H7 (cell line): ENCODE measurements at places on chromosomes 5 and 9.
A peak's percentile ranks its signal among the peaks of the same experiment; 100 is the strongest.

GRCh38 chr5:156584871-156585270 lies 257.9 kb downstream of the SGCD start:
- no peak for DNase-seq

DNA sequence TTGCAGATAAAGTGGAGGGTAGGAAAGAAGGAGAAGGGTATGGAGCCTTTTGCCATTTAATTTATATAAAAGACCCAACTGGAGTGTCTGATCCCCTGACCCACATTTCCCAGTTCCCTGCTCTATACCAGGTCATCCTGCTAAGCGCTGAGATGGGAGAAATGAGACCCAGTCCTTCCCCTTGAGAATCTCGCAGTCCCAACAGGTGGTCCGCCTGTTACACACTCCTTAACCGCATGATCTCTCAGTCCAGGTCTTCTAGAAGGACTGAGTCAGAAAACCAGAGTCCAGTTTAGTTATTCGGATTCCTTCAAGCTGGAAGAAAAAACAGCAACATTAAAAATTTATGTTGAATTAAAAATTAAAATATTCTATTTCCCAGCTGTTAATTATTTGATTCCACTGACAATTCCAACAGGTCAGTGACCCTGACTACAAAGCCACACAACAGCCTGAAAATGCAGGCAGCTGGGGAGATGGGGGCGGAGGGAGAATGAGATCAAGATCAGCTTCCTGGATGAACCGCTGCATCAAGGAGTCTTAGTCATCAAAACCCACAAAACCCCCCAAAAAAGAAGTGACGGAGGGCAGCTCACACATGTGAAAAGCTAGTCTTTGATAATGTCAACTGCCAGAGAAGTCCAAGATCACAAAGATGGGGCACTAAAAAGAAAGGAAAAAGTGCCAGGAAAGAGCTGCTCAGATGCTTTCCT lies 44.0 kb downstream of the GGTA1 start:
- DNase-seq, result no peak

DNA sequence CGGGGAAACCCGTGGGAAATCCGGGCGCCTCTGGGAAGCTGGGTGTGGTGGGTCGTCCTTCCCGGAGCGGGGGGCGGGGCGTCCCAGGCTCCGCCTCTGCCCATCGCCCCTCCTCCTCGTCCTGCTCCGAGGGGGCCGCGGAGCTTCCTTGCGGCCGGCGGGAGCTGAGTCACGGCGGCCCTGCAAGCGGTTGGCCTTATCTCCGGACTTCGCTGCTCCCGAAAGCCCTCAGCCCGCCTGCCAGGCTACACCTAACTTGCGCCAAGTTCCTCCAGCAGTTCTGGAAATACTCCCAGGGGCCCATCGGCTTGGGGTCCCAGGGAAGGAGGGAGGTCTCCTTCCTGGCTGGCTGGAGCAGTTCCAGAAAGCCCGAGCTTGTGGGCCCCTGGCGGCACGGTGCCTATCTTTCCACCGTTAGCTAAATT lies 54.1 kb upstream of the CDKN2AIPNL start:
- peak; percentile 98 for DNase-seq

DNA sequence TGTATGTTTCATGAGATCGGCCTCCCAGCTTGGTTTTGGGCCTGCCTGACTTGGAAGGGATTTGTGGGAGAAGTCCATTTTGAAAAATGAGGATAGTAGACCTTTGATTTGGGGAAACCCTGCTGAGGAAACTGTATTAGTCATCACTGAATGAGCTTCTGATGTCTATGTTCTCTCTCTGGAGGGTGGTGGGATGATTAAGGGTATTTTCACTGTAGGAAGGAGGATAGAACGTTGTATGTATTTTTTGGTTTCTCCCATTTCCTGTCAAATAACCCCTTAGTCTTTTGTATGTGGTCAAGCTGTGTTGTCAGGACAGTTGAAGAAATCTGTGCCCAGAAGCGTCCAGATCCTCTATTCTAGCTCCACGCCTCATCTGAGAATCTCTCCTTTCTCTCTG lies 151.9 kb downstream of the INSYN2B start:
- DNase-seq, result no peak

DNA sequence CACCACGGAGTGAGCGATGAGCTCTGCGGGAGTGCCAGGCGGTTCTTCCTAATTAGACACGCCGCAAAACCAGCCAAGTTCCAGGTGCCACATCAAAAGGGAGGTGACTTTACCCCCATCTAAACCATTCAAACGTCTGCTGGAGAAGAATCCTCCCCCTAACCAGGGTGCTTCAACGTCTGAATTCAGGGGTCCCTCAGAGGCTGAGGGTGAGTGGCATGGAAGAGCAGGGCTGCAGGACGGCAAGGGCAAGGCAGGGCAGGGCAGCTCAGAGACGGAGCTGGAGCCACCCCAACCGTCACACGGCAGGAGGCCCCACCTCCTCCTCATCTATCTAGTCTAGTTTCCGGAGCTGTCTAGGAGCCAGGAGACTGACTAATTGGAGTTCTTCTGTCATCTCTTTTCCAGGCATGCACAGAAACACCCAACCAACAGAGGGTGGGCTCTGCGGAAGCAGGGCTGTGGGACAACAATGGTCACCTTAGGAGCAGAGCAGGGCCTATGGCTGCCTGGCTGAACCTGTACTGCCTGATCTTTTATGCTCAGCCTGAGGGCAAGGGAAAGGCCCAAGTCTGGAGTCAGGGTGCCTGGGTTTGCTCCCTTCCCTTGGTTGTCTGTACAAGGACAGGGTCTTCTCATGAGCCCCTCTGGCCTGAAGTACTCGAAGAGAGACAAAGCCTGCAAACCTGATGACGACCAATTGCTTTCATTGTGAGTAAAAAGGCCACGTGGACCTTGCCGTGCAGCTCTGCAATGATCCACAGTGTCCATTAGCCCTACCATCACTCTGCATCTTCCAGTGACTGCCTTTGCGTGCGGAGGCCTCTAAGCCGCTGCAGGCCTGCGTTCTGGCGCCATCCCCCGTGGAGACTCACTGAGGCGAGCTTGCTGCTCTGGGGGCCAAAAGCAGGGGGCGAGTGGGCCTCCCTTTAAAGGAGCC lies 81.0 kb upstream of the SLC25A51 start:
- no peak for DNase-seq

DNA sequence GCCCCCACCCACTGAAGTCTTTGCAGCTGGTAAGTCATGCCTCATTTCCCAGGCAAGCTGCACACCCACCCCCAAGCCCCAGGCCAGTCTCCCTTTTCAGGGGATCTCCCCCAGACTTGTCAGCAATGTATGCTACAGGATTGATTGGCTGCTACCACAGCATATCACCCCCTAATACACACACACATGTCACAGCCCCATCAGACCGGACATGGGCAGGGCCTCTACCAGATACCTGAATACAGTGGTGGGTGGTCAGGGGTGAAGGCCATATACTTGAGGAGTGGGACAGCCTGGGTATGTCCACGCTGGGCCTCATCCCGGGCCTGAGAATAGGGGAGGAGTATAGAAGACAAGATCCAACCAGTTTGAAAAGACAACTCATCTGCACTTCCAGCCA lies 63.4 kb upstream of the ARAP3 start:
- DNase-seq, result peak; percentile 10

GRCh38 chr5:120528609-120529008 lies 64.5 kb downstream of the PRR16 start:
- no peak for DNase-seq

DNA sequence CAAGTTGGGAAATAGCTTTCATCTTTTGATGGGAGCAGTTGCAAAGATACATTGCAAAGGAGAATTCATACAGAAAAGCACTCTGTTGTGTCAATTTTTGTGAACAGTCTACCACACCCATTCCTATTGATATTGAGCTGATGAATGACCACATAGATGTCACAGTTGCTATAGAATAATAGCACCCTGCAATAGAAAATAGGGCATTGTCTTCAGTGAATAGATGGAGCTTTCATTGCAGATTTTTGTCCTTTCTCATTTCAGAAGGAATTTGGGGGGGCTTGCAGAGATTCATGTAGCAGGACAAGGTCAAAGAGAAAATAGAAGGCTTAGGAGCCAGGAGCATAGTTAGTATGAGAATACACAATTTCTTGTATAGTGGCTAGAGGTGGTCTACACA lies 237.9 kb downstream of the TMEM38B start:
- no peak for DNase-seq

DNA sequence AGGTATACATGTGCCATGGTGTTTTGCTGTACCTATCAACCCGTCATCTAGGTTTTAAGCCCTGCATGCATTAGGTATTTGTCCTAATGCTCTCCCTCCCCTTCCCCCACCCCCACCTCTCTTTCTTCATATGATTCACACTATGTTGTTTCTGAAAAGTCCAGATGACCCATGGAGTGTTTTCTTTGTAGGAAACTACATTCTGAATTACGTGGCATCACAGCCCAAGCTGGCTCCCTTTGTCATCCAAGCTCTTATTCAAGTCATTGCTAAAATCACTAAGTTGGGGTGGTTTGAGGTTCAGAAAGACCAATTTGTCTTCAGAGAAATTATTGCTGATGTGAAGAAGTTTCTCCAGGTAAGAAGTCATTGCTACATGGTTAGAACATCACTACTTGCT lies 30.4 kb downstream of the RANBP17 start:
- DNase-seq, result no peak

GRCh38 chr5:79193643-79194042 lies 42.3 kb upstream of the JMY start:
- DNase-seq, result no peak

DNA sequence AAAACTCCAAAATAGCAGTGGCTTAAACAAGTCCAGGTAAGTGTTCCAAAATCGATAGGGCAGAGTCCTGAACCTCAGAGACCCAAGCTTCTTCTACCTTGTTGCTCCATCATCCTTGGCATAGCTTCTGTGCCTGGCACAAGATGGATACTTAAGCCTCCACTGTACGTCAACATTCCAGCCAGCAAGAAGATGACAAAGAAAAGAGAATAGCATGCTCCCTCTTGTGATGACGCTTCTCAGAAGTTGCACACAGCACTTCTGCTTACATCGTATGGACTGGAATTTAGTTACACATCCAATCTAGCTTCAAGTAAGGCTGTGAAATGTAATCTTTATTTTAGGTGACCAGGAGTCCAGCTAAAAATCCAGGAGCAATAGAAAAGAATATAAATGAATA lies 227.4 kb downstream of the ESM1 start:
- no peak for DNase-seq

- DNase-seq, result no peak
These were observed 410.2 kb downstream of the PRR16 start for GRCh38 chr5:120874081-120874862.

DNA sequence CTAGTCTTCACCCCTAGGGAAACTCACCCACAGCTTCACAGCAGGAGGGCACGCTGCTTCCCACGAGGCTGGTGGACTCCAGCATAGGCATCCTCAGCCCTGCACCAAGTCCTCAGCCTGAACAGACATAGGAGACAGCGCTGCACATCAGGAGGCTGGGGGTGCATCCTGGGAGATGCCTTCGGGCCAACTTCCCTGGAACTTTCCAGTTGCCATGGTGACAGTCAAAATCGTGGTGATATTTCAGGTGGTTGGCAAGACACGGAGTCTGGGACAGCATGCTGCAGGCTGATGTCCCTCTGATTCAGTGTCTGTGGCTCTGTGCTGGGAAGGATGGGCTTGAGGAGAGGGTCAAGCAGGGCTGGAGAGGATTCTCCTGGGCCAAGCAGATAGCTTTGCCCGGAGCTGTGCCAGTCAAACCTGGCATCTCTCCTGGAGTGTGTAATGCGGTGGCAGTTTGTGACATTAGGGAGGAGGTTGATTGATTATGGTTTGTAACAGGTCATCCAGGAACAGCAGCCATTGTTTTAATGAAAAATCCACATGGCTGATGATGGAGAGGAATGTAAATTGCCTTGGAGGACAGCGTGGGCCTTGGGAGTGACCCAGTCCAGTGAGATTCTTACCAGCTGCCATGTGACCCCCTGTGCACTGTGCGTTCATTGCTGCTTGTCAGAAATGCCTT lies 35.6 kb upstream of the SEMA4D start:
- no peak for DNase-seq

GRCh38 chr5:40389591-40389990 lies 290.1 kb upstream of the PTGER4 start:
- DNase-seq, result no peak

- no peak for DNase-seq
These were observed 812 bp downstream of the SREK1 start for GRCh38 chr5:66144834-66145390.

DNA sequence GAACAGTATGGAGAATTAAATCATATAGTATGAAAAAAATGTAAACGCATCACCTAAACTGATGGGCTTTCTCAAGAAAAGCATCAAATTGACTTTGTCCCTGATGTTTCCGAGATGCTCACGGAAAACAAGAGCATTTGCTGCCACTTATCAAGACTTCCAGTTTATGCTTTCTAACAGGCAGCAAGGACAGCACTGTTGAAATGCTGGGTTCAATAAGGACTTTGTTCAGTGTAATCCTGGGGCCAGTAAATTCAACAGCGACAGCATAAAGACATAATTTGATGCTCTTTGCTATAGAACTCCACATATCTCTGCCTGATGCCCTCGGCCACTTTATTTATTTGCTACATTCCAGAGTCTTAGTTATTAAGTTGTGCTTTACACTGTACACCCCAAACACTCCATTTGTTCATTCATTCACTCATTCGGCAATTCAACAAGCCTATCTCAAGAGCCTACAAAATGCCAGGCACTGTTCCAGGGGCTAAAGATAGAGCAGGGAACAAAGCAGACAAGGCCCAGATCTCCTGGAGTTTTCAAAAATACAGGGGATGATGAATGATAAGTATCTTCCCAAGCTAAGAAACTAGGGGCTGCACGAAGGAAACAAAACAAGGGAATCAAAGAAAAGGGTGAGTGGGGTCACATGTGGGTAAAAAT lies 294.6 kb downstream of the ZNF608 start:
- DNase-seq, result no peak

- DNase-seq, result peak; percentile 70
These were observed 98.4 kb upstream of the CPLX2 start for GRCh38 chr5:175772747-175773533.

GRCh38 chr9:3858961-3859360 lies 333.2 kb upstream of the RFX3 start:
- DNase-seq, result no peak

GRCh38 chr9:19216466-19216865 lies 14.0 kb upstream of the DENND4C start:
- no peak for DNase-seq

DNA sequence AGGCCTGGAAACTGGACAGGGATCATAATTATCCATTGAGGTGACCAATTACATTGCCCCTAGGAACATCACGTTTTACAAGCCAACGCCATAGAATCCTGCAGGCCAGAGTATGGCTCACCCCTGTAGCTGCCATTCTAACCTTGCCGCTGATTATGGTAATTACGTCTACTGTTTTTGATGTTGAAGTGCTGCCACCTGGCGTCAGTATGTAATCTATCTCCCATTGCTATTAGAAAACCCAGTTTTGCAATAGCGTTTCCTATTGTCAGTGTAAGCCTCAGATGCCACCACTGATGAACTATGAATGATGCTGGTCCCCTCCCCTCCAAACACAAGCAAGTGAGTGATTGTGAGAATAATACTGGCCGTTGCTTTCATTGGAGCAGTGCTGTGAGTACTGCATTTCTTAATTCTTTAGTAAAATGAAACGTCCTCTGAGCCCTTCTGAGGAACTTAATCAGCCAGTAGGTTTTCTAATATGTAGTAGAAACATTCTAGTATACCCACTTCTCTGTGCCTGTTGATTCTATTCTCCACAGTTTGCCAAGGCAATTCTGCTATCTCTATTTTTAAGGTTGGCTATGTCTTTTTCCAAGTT lies 100.5 kb upstream of the NMUR2 start:
- peak; percentile 27 for DNase-seq
